NCI-H187 treated with DMSO at 0.1 percent for 48 hours (cell line): ENCODE measurements at places on chromosomes 2 and 18.
A peak's percentile ranks its signal among the peaks of the same experiment; 100 is the strongest.

DNA sequence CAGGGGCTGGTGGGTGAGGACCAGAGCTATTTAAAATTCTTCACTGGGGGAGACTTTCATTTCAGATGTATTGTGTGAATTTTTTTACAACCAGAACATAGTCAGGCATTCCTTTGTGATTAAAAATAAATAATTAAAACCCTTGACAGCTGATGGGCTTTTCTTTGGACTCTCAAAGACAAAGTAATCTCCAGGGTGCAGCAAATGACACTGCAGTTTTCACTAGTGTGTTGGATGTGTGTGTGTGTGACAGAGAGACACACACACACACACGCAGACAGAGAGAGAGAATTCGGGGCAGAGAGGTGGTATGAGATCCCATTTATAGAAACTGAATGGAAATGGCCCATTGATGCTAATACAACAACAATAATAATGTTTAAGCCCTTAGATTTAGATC is 10.3 kb upstream of the GALNT14 start:
- no peak for DNase-seq

GRCh38 chr2:127857265-127857808 is 618 bp downstream of the POLR2D start:
- no peak for DNase-seq

DNA sequence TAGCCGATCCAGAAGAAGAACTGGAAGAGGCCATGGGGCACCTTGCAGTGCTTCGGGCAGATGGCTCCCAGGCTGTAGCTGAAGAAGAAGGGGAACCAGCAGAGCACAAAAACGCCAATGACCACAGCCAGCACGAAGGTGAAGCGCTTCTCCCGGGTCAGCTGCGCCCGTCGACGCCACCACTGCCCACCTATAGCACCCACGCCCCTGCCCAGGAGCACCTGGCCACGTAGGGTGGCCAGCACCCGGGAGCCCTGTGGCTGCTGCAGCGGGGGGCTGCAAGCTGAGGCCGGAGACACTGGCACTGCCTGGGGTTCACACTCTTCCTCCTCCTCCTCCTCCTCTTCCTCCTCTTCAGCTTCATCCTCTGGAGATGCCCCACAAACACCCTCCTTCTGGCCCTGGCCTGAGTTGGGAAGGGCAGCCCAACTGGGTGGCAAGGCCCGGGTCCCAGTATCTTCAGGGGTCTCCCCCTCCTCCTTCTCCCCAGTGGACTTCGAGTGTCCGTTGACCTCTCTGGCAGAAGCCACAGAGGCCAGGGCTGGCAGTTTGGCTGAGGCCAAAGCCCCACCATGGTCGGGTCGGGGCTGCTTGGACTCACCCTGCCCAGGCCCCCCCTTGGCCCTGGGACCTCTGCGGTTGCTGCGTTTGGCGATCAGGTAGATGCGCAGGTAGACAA is 1.3 kb downstream of the ADRA2B start:
- no peak for DNase-seq

GRCh38 chr2:120708944-120709607 is 26.6 kb upstream of the GLI2 start:
- no peak for DNase-seq

DNA sequence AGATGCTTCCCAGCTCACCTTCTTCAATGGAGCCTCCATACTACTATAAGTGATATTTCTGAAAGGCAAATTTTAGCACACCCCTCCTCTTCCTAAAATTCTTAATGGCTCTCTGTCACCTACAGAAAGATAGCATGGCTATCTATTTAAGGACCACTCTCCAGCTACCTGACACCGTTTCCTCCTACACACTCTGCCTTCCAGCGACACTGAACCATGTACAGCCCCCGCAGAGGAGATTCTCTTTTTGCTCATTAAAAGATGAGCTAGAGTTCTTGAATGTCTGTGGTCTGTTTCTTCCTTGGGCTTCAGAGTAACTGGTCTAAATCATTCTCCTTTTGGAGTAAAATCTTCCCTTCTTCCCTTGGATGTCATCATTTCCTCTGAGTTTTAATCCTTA is 38.4 kb upstream of the GAREM1 start:
- no peak for DNase-seq

DNA sequence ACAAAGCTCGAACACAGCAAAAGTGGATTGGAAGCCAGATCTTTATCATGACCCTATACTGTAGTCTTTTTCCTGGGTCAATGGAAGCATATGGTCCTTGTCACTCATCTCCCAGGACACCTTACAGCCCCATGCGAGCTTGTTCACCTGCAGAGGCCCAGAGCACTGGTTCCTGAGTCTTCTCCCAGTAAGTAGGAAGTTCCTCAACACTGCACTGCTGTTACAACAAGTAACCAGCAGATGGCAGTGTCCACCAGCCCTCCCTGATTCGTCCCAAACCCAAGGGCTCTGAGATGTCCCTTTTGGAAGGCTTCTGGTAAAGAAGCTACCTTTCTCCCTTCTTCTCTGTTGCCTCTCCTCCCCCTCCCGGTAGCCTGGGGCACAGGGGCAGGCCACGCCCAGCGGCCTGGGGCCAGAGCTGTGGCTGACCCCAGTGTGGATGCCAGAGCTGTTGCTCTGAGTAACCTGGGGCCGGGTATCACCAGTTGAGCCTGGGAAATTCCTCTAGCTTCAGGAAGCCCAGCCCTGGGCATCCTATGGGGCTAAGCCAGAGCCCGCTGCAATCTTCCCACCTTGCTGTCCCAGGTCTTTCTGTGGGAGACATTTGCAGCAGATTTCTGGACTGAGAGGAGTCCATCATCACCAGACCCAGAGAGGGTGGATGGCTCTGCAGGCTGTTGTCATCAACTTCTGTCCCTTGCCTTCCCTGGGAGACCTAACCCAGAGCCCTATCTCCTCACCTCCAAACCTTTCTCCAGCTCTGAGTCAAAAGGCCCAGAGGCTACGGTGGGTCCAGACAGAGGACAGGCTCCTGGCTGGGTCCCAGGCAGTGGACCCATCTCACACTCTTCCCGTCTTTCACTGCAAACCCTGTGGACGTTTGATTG is 5.3 kb upstream of the GDF7 start:
- peak; percentile 31 for DNase-seq

DNA sequence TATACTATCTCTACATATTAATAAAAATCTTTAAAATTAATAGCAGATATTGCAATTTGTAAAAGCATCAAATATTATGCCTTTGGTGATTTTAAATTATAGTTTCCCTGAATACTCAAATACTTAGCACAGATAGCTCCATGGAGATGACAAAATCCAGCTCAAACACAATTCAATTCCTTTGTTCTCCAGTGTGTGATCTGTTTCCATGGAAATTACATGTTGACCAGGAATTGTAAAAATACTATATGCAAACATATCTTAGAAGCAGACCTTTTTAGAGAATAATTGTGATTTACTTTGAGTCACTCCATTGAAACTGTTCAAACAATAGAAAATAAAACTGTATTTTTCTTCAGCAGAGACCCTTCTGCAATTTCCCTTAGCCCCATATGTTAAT is 68.3 kb downstream of the FAM161A start:
- DNase-seq, result no peak

DNA sequence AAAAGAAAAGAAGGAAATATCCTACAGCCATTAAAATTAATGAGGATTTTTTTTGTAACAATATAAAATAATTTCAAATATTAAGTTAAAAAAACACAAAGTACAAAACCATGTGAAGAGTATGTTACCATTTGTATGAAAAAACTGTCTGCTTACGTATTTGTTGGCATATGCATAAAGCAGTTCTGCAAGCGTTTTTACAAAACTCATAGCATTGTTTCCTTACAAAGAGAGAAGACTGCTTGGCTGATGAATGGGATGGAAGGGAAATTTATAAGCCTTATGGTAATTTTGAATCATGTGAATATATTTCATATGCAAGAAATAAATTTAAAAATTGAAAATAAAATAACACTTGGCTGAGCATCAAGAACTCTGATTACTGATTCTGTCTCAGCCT is 63.1 kb downstream of the METTL4 start:
- no peak for DNase-seq

- no peak for DNase-seq
Observed at GRCh38 chr2:17626986-17627385, 86.5 kb downstream of the VSNL1 start.
